Fibroblast of villous mesenchyme (primary cell): ENCODE measurements at places on chromosomes 6 and 20. TPM values are rescaled to one million over a fixed set of nuclear protein-coding genes. Genes with fewer than 3 reads are reported as not detected.

DDAH2 gene
- 60.5 and 68.0 TPM in 2 replicates for total RNA-seq

DNAAF9 gene
- 13.2 and 20.3 TPM in 2 replicates for total RNA-seq

FILIP1 gene
- total RNA-seq, result 0.32 and 0.43 TPM in 2 replicates

PACRG gene
- under 0.01 and 0.97 TPM in 2 replicates for total RNA-seq

UBD gene
- not detected in 2 replicates for total RNA-seq

TMEM200A gene
- total RNA-seq, result 43.6 and 47.7 TPM in 2 replicates

NOTCH4 gene
- 1.3 and 1.6 TPM in 2 replicates for total RNA-seq

PPP1R16B gene
- total RNA-seq, result not detected in 2 replicates

SPATS1 gene
- not detected in 2 replicates for total RNA-seq

RSPH4A gene
- under 0.01 and 0.32 TPM in 2 replicates for total RNA-seq

GPR63 gene
- total RNA-seq, result under 0.01 and 0.32 TPM in 2 replicates

- DNase-seq, result no peak
Observed at GRCh38 chr6:91043751-91044150, 456.9 kb upstream of the MAP3K7 start.

- no peak for DNase-seq
Observed at GRCh38 chr6:73388433-73388799, 6.2 kb upstream of the DDX43 start.

DNA sequence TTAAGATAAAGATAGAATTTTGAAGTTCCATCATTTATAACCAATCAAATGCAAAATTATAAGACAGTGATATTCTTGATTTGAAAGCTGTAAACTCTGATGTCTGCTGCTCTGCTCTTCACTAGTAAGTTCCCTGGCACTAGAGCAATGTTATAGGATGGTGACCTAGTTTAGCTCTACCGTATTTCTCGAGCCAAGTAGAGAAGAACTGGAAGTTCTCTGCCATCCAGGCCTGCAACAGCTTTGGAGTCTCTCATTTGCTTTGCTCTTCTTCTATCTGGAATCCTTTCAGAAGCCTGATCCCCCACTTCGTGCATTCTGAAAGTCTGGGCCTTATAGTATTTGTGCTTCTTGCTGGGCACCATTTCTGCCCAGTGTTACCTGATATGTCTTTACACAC lies 100.3 kb downstream of the PLCB1 start:
- no peak for DNase-seq

GRCh38 chr6:130158548-130158947 lies 64.2 kb downstream of the SAMD3 start:
- no peak for DNase-seq

- DNase-seq, result no peak
Observed at GRCh38 chr20:8213270-8213669, 81.2 kb downstream of the PLCB1 start.

GRCh38 chr20:8267009-8267408 lies 134.9 kb downstream of the PLCB1 start:
- no peak for DNase-seq

DNA sequence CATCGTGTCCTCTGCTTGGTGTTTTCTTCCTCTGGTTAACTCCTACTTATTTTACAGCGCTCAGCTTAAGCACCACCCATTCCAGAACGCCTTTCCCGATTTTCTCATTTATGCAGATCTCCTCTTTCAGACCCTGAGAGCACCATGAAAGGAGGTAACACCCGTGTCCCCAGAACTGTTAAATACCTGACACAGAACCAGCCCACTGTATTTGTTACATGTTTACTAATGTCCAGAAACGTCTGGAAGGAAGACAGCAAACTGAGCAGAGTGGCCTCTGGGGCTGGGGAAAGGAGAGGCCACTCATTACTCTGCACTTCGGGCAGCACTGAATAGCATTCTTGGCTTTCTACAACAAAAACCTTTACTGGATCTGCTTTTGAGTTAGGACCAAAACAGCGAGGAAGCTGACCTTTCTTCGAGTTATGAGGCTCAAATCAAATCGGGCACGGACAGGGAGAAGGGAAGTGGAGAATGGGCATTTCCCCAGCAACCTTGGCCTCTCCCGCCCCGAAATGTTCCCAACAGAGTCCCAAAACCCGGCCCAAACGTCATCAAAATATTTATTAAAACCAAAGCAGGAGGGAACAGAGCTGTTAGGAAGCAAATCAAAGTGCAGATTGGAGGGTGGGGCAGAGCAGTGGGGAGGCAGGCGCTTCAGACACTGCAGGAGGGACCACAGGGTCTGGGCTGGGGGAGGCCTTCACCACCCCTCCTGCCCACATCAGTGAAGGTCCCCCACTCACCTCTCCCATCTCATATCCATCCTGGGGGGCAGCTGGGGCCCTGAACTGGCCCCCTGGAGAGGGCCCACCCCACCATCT lies 1.1 kb upstream of the NECAB3 start:
- DNase-seq, result peak; percentile 49

DNA sequence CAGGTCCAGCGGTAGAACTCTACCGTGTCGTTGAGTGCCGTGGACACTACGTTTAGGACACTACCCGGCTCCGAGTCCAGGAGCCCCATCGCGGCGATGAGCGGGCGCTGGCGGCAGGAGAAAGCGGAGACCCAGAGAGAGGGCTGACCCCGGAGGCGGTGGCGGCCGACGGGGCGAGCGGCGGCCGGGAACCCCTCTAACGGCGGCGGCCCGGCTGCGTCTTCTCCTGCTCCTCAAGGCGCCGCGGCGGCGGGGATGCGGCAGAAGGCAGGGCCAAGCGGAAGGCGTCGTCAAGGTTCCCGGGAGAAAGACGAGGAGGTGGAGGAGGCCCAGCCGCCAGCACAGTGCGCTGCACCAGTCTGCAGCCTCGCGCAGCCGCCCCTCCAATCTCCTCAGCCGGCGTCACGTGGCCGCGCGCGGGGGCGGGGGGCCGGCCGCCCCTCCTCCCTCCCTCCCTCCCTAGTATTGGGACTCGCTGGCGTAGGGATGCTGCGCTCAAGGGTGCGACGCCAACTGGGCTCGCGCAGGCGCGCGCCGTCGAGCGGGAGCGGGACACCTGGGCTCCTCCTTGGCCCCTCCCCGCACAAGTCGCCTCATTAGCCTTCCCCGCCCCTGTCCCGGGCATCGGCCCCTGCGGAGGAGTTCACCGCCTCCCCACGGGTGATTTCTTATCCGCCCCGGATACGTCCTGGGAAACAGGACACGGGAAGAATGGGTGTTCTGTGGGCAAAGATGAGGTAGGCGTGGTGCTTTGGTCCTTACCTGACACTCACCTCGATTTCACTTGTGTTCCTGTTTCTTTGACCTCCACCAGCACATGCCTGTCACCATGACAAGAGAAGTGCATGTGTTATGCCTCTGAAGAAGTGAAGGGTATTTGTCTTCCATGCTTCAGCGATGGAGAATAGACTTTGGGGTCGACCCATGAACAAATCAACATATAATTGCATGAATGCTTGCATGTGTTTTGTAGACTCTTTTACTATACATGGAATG lies at the start of gene ELOVL4:
TSS of gene ELOVL4 (minus strand) at position 363 of the 996 bp plus-strand sequence. CDS start at position 89, 274 bp downstream.
- DNase-seq, result peak; percentile 57

- no peak for DNase-seq
Observed at GRCh38 chr6:120869397-120869796, 464.9 kb downstream of the TBC1D32 start.

GRCh38 chr20:61424011-61424627 lies 172.1 kb downstream of the CDH4 start:
- DNase-seq, result no peak

DNA sequence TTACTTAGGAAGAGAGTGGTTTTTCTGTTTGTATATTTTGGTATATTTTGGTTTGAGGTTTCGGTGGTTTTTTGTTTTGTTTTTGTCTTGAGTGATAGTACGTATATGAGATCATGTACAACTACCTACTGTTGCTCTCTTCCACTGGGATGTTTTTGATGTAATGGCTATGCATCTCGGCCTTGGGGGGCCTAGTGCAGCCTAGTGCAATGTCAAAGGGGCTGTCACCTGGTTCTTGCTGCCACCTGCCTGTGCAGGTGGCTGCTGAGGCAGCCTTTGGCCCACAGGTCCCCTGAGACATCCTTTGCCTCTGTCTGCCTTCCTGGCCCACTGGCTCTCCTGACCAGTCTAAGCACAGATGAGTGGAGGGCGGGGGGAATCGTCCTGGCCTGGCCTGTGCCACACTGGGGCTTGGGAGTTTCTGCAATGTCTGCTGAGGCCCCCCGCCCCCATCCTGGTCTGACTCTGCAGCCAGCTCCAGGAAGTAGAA lies 546.6 kb downstream of the CD83 start:
- DNase-seq, result peak; percentile 25

GRCh38 chr20:61874421-61875068 lies 191.1 kb downstream of the TAF4 start:
- DNase-seq, result peak; percentile 5

- DNase-seq, result no peak
Observed at GRCh38 chr6:101482606-101483005, 89.1 kb downstream of the GRIK2 start.

GRCh38 chr6:169445227-169445626 lies 191.6 kb upstream of the THBS2 start:
- DNase-seq, result no peak

DNA sequence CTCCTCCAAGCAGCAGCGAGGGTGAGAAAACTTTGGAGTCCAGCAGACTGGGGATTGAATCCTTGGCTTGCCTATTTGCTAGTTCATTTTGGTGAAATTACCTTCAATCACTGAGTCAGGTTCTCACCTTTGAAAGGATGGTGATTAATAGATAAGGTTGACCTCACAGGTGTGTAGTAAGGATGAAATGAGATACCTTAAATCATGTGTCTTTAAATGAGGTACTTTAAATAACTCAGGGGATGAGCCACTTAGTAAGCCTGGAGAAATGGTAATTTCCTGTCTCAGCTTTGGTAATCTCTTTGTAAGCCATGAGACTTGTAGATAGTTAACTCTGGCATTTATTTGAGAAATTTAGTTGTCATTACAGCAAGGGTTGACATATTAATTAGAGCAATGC lies 70.2 kb downstream of the TULP4 start:
- DNase-seq, result no peak
